ENCODE measurements at places on chromosomes 5 and 9.

GRCh38 chr5:127928053-127928452 lies 155.5 kb upstream of the SLC12A2 start:
- DNase-seq, result no peak

GRCh38 chr5:31364881-31365636 lies 166.8 kb downstream of the DROSHA start:
- no peak for DNase-seq

DNA sequence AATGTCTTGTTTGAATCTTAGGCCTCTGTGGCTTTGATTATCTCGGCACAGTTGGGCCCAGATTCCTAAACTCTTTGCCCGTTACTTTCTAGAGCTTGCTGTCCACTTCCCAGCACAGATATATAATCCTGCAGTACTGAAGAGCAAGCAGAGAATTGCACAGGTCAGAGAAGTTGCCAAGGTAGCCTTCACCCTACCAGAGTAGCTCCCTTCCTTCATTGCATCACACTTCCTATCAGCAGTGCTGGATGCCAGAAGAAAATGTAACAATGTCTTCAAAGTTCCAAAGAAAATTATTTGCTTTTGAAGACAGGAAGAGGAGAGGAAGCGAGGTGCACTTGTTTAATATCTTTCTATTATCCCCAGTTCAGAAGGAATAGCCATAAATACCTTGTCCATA lies 38.1 kb upstream of the SPATA31D4 start:
- no peak for DNase-seq

GRCh38 chr9:14183001-14183400 lies 130.9 kb downstream of the NFIB start:
- DNase-seq, result no peak

DNA sequence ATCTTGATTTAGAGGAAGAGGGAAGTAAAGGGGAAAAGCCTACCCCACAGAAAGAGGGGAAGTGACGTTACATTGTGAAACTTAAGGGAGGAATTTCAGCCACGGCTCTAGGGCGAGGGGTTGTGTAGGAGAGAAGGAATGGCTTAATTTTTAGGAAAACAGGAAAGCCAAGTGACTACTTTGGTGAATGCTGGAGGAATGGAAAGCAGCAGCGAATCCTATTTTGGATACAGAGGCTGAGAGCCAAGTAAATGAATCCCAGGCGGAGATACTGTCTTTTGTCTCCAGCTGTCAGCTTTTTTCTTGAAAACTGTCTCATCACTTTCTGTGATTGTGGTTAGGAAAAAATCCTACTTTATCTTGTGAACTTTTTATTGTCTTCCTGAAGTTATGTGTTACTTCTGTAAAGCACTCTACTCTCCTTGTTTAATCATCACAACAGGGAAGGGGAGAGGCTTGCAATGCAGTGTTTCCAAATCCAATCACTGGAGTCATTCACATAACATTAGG lies 188.4 kb downstream of the TSSK1B start:
- DNase-seq, result no peak

GRCh38 chr9:72905514-72906480 lies 47.1 kb downstream of the ALDH1A1 start:
- DNase-seq, result no peak

GRCh38 chr9:84819491-84819991 lies 150.0 kb downstream of the NTRK2 start:
- no peak for DNase-seq

DNA sequence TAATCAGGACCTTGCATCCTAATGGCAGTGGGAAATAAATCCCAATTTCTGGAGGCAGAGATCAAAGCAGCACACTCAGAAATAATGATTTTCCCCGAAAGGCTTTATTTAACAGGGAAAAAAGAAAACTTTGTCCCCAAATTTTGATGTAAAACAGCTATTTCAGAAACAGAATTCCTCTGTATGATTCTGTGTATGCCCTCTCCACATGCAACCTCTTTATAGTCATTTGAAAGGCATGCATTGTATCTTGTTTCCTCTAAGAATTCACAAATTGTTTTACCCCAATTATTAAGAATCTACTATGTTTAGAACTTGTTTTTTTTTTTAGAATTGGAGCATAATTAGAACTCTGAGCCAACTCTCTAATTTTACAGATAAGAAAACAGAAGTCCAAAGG lies 2.7 kb upstream of the PTAR1 start:
- no peak for DNase-seq

DNA sequence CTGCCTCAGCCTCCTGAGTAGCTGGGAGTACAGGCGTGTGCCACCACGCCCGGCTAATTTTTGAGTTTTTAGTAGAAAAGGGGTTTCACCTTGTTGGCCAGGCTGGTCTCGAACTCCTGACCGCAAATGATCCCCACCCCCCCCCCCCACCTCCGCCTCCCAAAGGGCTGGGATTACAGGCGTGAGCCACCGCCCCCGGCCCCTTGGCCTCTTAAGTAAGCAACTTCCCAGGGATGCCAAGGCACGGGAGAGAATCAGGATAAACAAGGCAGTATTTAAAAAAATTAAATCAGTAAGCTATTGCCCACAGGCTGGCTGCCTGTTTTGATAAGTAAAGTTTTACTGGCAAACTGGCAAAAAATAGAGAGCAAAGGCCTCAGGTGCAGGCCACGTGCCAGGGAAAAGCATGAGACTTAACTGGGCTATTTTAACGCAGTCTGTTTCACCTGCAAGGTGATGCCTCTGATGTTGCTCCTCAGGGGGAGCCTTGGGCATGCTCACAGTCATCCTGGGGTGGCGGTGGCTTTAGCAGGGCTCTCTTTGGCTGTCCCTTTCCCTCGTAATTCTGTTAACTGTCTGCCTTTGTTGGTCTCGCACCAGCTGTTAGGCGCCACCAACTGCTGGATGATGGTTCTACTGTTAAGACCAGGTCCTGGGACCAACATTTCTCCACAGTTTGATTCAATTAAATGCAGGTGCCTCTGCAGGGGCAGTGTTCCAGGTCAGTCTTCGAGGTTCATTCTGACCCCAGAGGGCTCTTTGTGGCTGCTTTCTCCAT lies 19.4 kb upstream of the RNF130 start:
- no peak for DNase-seq

DNA sequence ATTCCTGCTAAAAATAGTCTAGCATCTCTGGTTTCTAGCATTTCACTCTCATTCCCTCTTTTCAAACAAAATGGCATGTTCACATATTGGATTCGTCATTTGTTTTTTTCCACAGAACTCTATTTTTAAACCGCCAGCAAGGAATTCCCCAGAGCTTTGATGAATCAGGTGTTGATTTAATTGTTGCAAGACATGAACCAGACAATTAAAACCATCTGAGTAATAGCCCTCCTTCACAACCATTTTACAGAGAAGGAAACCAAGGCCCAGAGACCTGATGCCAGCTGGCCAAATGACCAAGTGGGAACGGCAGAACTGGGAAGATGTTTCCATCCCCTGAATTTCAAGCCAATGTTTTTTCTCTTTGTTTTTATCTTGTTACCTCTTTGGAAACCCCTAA lies 167.0 kb downstream of the CAAP1 start:
- DNase-seq, result no peak

GRCh38 chr9:4095484-4095883 lies 204.4 kb downstream of the GLIS3 start:
- no peak for DNase-seq

Measured in thoracic aorta (tissue), 2 donors.